ENCODE measurements at places on chromosomes 11 and 22.

DNA sequence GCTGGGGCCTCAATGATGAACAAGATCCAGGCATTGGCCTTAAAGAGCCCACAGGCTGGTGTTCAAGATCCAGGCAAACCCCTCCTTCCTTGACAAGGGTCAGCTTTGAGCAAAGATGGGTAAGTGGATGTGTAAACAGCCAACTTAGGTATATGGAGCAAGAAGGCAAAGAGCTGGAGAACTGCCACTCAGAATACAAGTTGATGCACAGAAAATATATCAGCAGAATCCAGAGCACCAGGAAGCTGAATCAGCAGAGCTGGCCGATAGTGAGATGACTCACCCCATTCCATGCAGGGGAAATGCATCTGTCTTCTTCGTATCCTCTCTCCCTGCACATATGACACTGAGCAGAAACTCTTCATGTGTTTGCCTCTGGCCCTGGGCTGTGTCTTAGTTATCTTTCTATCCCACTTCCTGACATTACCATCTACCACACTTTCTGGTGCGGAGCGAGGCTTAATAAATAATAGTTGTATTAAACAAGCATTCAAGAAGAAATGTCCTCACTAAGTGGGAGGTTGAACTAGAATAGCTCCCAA is 57.8 kb downstream of the ENDOD1 start:
- no peak for DNase-seq

- no peak for DNase-seq
Observed at GRCh38 chr11:61978703-61979661, 11.5 kb upstream of the FTH1 start.

DNA sequence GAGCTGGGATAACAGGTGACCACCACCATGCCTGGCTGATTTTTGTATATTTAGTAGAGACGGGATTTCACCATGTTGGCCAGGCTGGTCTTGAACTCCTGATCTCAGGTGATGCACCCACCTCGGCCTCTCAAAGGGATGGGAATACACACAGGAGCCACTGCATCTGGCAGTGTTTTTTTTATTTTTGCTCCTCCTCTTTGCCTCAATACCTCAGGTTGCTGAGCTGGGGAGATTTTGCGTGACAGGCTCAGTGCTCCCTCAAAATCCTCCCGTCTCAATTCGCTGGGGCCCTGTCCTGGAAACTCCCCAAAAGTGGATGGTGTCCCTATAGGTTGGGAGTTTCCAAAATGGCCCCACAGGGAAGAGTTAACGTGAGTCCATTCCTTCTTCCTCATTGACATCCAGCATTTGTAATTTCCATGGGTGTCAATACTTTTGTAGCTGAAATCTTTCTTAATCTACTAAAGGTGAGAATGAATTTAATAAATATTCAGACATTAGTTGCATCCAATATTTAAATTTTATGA is 71.8 kb downstream of the GGTLC2 start:
- DNase-seq, result no peak

DNA sequence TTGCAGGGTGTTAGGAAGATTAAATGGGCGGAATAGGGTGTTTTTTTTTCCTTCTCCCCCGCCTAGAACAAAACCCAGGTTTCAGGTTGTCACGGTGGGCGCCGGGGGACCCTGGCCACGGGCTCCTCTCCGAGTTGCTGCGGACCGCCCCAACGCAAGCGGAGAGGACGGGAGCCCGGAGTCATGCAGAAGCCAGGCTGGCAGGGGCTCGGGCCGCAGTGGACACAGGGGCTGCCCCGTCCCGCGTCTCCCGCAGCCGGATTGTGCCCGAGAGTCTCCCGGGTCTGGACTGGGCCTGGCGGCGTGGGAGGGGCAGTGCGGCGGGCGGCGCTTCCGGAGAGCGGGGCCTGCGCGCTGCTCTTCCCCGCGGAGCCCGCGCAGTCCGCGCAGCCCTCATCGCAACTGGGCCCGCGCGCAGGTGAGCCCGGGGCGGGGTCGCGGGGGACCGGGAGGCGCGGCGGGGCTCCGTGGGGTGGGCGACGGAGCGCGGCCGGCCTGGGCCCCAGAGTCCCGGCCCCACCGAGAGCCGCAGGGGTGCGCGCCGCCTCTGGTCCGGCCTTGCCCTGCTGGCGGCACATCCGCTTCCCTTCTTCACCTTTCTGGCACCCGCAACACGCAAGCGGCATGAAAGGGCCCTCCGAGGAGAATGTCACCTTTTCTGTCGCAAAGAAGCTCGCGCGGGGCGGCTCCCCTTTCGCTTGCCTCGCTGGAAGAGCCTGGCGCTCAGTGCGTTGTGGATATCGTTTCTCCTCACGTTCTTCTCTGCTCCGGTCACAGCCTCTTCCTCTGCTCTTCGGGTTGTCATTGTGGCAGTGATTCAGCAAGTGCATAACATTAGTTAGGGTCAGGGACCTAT is at the start of gene TIRAP:
TSS of gene TIRAP (plus strand) at position 358 of the 856 bp plus-strand sequence. CDS start 7,802 bp downstream, outside the sequence.
- peak; percentile 84 for DNase-seq

DNA sequence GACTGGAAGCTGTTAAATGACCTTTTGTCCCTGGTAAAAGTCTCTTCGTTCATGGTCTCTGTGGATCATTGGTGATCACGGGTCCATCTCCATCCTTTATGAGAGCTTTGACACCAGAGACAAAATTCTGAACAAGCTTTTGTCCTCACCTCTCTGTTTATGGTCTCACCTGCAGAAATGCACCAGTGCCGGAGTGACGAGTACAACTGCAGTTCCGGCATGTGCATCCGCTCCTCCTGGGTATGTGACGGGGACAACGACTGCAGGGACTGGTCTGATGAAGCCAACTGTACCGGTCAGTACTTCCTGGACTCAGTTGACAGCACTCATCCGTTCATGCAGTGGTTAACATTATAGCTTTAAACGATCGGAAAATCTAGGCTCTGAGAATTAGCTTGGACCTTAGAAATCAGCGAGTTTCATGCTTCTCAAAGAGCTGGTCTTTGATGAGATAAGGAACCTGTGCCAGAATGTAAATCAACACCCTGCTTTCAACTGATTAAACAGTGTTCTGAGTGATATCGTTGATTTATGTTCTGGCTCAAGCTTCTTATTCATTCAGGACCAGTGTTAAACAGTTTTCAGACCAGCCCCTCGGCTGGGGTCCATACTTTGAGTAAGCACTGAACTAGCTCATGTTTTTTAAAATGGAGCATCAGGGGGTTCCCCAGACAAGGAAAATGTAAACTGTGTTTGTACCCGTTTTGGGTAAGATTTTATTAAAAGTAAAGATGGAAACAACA is 124.5 kb upstream of the SORL1-AS1 start:
- no peak for DNase-seq

DNA sequence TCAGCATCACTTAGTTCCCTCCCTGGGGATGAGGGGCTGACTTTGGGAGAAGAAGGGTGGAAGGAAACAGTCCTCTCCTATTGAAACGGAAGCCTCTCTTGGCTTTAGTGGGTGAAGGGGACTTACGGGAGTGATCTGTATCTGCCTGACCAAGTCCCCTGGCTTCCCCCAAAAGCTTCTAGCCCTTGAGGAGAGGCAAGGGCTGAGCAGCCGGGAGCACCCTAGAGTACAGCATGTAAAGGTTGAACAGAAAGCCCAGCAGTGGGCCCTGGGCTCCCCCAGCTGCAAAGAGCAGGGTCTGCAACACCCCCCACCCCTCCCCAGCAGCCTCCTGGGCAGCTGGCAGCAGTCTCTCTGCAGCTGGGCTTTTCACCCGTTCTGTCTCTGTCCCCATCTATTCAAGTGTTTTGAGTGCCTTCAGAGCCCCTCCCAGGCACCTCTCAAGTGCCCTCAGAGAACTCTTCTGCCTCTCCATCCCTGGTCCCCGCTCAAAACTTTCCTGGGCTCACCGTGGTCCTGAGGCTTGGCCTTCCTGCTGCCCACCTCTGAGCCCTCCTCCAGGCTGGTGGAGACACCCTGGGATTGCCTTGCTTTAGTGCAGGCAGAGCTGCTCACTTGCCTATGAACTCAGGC is 2.7 kb downstream of the CAPN5 start:
- no peak for DNase-seq
